ENCODE measurements at places on chromosomes 12 and 14.

DNA sequence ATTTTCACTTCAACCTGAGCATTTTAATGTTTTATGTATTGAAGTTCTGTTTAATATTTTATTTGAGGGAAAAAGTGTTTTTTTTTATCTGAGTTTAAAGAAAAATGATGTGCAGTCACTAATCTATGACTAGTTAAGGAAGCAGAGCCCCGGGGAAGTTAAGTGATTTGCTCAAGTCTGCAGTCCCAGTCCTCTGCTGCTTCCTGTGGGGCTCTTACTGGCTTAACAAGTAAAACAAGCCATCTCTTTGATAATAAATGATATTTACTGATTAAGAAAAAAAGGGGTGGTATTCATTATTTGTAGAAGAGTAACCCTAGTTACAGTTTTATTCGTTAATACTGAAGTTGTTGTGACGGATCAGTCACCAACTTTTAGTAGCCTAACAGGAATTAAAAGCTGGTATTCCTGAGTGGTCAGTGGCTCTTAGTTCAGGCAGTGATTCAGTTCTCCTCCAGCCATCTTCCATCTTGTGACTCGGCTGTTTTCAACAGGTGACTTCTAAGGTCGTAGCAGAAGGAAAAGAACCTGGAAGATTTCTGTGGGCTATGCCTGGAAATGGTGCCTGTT lies 21.7 kb downstream of the BICDL1 start:
- no peak for DNase-seq

- no peak for DNase-seq
Observed at GRCh38 chr12:94864987-94865386, 138.5 kb downstream of the NDUFA12 start.

GRCh38 chr12:2415568-2415944 lies 362.8 kb downstream of the CACNA1C start:
- DNase-seq: no peak

GRCh38 chr14:74501135-74501614 lies 7.6 kb downstream of the ISCA2 start:
- peak; percentile 47 for DNase-seq

DNA sequence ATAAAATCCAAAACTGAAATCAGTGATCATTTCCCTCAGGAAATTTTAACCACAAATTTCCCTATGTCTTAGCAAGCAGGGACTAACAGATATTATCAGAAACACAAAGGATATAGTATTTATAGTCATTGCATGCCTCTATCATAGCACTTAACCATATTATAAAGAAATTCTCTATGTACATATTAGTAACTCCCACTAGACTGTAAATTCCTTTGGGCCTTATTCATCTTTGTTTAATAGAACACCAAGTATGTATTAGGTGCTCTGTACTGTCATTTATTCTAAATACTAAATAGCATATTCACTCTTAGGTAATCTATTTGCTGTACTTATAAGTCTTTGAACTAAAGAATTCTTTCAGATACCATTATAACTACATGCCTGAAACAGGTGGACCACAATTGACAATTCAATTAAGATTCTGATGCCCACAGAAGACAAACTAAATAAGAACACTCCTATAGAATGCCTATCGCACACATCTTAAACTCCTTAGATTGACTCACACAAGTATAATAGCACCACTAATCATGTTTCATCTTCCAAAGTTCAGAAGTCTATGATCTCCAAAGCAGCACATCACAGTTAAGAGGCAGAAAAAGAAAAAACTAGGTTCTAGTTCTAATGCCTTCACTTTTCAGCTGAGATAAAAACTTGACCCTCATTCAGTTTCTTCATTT lies 134.1 kb downstream of the FSCB start:
- DNase-seq: no peak

DNA sequence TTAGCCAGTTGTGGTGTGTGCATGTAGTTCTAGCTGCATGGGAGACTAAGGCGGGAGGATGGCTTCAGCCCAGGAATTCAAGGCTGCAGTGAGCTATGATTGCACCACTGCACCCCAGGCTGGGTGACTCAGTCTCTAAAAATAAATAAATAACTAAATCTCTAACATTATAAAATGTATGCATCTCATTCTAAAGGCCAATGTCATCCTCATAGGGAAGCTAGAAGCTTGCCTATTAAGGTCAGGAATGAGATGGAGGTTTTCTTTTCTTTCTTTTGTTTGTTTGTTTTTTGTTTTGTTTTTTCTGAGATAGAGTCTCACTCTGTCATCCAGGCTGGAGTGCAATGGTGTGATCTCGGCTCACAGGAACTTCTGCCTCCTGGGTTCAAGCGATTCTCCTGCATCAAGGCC lies 48.8 kb upstream of the PAPLN start:
- DNase-seq: no peak

GRCh38 chr14:22844221-22845102 lies 8.1 kb downstream of the MMP14 start:
- no peak for DNase-seq

- no peak for DNase-seq
Observed at GRCh38 chr14:85175556-85175955, 354.4 kb upstream of the FLRT2 start.

- no peak for DNase-seq
Observed at GRCh38 chr12:2805143-2805520, 7.3 kb upstream of the ITFG2 start.

- DNase-seq: no peak
Observed at GRCh38 chr12:111204788-111205241, 164.1 kb downstream of the PHETA1 start.

GRCh38 chr14:34997762-34998161 lies 15.0 kb downstream of the SRP54 start:
- no peak for DNase-seq

DNA sequence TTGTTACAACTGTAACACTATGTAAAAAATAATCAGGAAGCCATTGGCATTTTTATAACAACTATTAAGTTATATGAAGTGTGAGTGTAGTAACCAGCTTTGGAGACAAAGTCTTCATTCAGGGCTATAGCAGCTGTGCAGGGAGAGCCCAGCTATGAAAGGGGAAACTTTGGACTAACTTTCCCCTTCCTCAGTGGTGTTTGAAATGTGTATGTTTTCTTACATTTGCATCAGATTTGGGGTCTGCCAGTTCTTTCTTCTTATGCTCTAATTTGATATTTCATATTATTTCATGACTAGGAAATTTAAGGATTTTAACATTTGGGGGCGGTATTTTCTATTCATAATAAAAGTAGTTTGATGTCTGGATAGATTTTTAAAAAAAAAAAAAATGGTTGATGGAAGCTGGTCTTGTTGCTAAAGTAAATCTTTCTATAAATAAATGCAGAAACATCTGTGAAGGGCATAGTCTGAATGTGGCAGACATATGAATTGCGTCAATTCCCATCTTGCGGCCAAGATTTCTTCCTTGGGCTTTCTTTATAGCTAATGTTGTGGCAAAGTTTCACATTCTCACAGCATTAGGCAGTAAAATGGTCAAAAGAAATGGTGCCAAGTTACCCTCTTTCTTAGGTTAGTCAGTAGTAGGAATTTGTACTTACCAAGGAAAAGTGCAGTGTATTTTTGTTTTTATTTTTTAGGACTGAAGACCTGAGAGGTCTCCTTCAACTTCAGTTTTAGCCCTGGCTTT lies 35.6 kb downstream of the RASSF8 start:
- no peak for DNase-seq

DNA sequence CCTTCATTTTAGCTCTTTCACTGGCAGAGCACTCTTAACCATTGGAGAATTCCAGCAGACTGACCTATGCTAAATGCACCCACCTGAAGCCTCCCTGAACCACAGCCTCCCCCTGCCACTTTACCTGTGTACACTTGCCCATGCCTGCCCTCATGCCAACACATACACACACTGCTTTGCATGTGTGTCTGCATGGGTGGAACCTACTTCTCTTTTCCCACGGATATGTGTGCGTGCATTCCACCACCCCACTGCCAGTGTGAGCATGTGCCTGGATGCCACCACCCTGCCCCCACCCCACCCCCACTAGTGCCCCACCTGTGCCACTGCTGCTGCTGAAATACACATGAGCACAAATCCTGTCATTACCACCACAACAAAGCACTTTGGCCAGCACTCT lies 49.5 kb upstream of the EEA1 start:
- no peak for DNase-seq

Measured in hematopoietic multipotent progenitor cell treated with erythropoietin and hydrocortisone succinate and interleukin-3 and kit ligand, for 8 days (in vitro differentiated cells).